ENCODE measurements at places on chromosomes 3 and 15.
A peak's percentile ranks its signal among the peaks of the same experiment; 100 is the strongest.

DNA sequence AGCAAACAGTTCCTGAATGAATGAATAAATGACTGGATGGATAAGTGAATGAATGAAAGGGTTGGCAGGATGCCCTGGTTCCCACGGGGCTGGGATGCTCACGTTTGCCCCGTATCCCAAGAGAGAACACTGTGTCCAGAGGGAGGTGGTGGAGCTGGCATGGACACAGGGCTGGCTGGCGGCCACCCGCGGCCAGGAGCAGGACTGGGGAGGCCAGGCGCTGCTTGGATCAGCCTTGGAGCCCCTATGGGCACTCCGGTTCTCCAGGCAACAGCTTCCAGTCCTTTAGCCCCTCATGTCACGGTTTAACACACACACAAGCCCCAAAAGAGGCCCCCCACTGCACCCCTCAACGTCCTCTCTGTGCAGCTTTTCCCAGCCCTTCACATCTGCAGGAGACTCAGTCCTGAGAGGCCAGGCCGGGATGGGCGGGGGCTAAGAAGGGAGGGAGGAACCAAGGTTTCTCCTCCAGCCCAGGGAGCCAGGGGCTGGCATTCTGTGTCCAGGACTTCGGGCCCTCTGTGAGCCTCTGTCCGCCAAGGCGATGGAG lies 86.0 kb upstream of the ALDH1L1 start:
- DNase-seq = no peak

- no peak for DNase-seq
Observed at GRCh38 chr3:172082820-172083513, 43.6 kb downstream of the FNDC3B start.

GRCh38 chr3:47035645-47036044 lies 56.2 kb downstream of the NBEAL2 start:
- peak; percentile 59 for DNase-seq

DNA sequence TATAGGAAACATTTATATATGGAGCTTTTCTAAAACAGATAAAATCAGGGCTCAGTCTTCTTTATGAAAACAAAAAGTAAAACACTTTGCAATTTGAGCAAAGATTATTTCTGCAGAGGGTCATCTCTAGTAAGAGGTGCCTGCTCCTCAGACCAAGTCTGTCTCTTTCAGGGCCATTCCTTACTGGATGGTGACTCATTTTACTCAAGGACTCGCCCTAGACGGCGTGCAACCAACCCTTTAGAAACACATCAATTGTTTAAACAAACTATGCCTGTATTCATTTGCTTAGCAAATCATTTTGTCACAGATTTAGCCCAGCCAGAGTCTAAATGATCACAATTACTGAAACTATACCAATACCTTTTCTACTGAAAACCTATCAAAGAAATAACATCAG lies 242.8 kb upstream of the ICE2 start:
- no peak for DNase-seq

GRCh38 chr3:177565981-177566380 lies 368.7 kb upstream of the TBL1XR1 start:
- no peak for DNase-seq

GRCh38 chr15:69734699-69735098 lies 282.1 kb downstream of the RPLP1 start:
- no peak for DNase-seq

- no peak for DNase-seq
Observed at GRCh38 chr3:173586166-173586565, 188.6 kb downstream of the NLGN1 start.

DNA sequence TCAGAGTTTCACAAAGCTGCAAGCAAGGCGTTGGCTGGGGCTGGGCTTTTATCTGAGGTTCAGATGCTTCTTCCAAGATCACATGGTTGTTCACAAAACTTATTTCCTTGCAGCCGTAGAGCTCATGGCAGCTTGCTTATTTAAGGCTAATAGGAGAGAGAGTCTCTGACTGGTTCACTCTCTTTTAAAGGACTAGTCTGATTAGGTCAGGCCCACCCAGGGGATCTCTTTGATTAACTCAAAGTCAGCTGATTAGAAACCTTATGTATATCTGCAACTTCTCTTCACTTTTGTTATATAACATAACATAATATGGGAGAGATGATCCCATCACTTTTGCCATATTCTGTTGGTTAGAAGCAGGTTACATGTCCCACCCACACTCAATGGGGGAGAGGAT lies 99.9 kb upstream of the CCNL1 start:
- no peak for DNase-seq

DNA sequence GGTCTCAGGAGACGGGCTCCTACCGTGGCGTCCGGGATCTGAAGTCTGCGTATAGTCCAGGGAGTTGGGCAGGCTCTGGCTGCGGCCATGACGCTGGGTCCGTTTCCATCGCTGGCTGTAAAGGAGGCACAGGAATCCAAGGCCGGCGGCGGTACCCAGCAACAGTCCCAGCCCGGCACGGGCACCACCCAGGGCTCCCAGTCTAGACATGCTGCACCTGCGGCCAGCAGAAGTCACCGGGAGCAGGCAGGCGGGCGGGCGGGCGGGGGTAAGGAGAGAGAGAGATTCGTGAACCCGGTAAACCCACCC lies 526 bp downstream of the RMDN3 start:
- DNase-seq = no peak

- DNase-seq = peak; percentile 87
Observed at GRCh38 chr3:30286007-30286669, 320.3 kb upstream of the TGFBR2 start.

GRCh38 chr3:118435851-118436350 lies 598.7 kb downstream of the IGSF11 start:
- DNase-seq = no peak

DNA sequence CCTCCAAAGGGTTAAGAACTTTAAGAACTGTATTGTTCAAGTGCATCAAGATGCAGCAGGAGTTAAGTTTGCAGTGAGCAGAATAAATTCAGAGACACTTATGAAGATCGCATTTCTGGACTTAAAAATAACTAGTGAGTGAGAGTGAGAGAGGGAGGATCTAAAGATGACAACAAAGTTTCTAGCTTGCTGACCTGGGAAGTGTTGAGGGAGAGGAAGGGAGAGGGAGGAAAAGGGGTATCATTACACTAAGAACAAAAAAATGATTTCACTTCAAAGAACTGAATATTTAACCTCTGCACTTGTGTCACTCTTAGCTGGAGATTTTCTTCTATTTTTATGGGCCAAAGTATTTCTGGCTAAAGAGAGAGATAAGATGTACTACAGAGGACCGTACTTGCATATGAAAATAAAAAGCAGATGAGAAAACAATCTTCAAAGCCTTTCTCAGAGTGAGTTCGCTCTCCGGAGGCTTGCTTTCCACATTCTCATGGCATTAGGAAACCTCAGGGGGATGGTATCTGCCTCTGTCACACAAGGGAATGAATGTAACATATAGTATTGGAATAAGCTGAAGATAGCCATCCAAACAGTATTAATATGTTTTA lies 91.4 kb upstream of the TJP1 start:
- no peak for DNase-seq

DNA sequence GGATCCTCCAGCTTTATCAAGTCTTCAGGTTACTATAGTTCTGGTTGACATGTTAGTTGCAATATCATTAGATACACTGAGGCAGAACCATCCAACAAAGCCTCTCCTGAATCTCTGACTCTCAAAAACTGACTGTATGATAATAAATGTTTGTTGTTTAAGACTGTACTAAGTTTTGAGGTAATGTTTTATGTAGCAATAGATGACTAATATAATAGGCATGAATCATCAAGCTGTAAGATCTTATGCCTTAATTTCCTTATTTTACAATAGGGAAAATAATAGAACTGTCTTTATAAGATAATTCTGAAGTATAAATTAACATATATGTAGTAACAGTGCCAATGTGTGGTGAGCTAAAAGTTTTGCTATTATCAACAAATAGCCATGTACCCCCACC lies 88.9 kb upstream of the TBC1D5 start:
- no peak for DNase-seq

- no peak for DNase-seq
Observed at GRCh38 chr3:116020989-116021388, 397.7 kb downstream of the GAP43 start.

- no peak for DNase-seq
Observed at GRCh38 chr3:101780661-101781060, 1.6 kb downstream of the NXPE3 start.
